Ascending aorta (tissue), 2 donors: ENCODE measurements at places on chromosomes 1 and 21.

DNA sequence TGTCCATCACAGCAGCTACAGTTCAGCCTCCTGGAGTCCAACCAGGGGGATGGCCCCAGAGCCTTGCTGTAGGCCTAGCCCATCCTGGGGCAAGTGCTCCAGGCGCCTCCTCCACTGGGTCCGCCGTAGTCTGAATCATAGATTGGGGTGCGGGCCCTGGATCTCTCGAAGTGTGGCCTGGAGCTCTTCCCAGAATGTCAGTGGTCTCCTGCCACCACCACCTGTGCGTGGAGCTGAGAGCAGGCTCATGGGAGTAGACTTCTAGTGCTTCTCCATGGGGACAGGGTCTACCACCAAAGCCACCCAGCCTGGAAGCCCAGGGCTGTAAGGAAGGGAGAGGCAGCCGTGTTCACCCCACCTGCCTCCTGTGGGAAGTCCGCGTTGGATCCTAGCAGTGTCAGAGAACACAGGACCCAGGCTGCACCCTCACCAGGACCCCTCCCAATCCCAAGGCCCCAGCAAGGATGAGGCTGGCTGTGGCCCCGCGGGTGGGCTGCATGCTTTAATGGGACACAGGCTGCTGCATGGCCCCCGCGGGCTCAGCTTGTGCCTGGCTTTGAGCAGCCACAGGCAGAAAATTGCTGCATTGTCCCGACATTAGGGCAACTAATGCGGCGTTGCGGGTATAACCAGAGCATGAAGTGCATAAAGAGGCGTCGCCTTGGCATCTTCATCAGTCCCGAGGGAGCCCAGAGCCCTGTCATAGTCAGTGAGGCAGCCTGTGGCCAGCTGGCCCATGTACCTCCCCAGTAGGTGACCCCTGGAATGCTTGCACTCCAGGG lies 735 bp upstream of the HES3 start:
- no peak for DNase-seq

DNA sequence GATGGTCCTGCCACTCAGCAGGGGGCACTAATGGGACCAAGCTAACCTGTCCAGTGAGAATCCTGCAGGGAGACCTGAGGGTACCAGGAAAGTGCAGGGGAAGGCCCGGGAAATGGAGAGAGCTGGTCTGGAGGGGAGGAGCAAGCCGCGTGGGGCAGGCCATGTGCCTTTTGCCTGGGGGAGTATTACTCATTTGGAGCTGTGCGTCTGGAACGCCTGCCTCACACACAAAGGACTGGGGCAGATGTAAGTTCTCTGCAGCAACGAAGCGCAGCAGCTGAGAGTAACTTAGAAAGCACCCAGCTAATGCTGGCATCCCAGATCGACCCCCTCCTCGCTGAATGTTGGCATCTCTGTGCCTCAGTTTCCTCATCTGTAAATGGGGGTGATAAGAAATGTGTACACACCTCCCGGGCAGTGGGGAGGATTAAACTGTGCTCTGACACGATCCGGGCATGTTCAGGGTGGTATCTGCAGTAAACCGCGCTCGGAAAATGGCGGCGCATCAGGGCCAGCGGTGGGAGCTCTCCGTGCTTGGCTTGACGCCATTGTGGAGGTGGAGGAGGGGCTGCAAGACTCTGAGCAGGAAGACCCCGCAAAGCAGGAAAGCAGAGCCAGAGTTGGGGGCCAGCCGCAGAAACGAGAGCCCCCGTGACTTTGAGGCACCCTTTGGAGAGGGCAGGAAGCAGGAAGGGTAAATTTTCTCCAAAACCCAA lies 212.5 kb downstream of the NPHP4 start:
- DNase-seq: no peak

DNA sequence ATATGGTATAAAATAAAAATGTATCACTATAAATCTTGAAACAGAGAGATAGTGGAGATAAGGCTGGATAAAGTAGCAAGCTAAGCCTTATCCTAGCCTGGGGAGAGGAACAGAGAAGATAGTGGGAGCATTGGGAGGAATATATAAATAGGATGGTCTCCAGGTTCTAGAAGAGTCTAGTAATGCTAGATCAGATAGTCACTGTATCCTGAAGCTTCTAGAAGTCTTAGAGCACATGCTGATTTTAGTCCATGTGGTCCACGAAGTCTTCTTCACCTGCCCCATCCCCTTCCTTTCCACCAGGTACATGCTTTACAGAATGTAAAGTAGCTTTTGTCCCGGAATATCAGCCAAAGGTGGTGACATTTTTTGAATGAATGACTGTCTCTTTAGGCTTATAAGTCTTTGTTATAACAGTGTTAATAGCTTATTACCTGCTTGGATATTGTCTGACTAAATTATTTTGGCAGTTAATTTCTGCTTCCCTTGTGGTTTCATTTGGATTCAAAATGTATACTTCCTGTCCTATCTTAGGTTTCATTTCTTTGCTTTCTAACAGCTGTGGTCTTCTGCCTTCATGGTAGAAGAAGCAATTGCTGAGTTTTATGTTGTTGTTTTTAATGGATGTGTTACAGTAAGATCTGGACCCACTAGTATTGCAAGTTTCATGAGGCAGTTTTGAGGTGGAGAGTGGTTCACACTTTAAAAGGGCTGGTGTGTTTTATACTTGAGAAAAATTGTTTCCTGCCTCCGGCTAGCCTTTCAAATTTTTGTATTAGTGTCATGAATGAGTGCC lies 5.9 kb downstream of the SMG7 start:
- no peak for DNase-seq

GRCh38 chr1:232626452-232626851 lies 3.5 kb downstream of the SIPA1L2 start:
- no peak for DNase-seq

- DNase-seq: no peak
These were observed 2.3 kb downstream of the SRM start for GRCh38 chr1:11057477-11057876.

- DNase-seq: no peak
These were observed 47.0 kb downstream of the CHML start for GRCh38 chr1:241593186-241593585.

DNA sequence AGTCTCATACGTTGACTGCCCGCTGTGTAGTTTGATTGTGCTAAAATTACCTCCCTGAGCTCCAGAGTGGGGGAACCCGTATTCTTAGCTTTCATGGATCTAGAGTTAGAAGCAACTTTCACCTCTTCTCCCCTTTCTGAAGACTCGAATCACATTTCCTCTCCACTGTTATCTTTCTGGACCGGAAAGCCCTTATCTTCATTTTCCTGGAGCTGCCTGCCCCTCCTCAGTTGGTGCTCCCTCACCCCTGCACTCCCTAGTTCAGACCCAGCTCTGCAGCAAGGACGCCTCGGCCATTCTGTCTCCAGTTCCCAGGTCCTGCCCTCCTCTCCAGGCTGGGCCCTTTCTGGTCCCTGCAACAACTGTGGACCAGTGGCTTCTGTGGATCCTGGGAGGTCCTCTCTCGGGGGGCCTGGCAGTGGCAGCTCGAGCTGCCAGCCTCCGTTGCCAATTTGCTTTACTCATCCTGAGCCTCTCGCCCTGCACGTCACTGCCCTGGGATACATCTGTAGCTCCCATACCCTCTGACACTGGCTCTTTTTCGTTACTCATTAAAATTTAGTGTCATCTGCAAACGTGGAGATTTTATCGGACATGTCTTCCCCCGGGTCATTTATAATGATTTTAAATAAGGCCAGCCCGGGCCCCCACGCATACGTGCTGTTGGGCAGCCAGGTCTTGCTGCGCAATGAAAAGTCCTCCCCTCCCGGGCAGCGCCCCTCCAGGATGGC lies 141.5 kb upstream of the VAMP3 start:
- no peak for DNase-seq

GRCh38 chr21:42107177-42107880 lies 36.2 kb downstream of the UMODL1 start:
- DNase-seq: no peak

- DNase-seq: no peak
These were observed 43.7 kb downstream of the CHAF1B start for GRCh38 chr21:36428761-36429432.

GRCh38 chr1:158371188-158371953 lies 17.7 kb downstream of the CD1E start:
- no peak for DNase-seq
